Lower leg skin (tissue), 4 donors: ENCODE measurements at places on chromosomes 2 and 18. TPM values are rescaled to one million over a fixed set of nuclear protein-coding genes. Genes with fewer than 3 reads are reported as not detected.

Gene RAB10
- total RNA-seq, result 228 TPM

DNA sequence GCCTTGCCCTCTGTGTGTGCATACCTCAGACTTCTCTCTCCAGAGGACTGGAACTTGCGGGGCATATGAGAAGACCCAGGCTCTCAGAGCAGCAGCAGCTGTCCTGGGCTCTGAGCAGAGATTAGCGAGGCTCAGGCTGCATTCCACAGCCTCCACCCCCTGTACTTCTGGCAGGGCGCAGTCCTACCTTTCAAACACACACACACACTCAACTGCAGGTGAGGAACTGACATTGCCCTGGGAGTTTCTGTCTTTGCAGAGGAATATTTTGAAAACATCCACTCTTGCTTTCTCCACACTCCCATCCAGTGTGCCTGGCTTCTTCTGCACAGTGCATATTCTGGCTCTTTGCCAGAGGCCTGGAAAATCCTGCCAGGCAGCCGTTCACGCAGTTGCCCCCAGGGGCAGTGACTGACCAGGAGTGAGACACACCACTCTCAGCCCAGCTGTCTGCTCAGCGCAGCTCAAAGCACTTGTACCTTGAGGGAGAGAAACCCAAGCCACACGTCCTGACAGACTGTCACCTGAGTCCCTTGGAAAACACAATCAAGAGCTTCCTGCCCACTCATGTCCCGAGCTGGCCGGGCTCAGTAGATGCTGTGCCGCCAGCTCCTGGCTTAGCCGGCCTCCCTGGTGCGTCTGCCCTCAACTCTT, 460.8 kb downstream of the RNF144A start:
- DNase-seq, result no peak

GRCh38 chr2:132873738-132874137, 203.7 kb upstream of the LYPD1 start:
- DNase-seq, result no peak

DNA sequence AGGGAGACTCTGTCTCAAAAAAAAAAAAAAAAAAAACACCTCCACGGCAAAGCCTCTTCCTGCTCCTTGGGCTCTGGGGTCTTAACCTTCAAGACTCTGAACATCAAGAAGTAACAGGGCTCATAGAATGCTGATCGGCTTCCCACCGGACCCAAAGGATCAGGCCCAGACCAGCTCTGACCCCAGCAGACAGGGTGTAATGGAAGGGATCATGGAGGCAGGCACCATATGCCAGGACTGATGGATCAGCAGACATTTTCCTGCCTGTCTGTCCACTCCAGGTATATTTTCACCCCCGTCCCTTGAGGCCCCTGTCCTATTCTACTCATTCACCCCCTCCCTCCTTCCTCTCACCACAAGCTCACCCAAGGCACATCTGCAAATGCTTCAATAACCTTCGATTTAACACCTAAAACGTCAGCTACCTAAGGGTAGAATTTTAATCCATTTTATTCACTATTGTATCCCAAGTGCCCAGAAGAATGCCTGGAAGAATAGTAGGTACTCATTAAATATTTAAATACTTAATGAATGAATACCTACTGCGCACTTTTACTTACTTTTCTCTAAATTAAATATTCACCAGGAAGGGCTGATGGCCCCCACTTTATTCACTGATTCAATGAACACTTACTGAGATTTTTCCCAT, 4.6 kb upstream of the SPEG start:
- no peak for DNase-seq

DNA sequence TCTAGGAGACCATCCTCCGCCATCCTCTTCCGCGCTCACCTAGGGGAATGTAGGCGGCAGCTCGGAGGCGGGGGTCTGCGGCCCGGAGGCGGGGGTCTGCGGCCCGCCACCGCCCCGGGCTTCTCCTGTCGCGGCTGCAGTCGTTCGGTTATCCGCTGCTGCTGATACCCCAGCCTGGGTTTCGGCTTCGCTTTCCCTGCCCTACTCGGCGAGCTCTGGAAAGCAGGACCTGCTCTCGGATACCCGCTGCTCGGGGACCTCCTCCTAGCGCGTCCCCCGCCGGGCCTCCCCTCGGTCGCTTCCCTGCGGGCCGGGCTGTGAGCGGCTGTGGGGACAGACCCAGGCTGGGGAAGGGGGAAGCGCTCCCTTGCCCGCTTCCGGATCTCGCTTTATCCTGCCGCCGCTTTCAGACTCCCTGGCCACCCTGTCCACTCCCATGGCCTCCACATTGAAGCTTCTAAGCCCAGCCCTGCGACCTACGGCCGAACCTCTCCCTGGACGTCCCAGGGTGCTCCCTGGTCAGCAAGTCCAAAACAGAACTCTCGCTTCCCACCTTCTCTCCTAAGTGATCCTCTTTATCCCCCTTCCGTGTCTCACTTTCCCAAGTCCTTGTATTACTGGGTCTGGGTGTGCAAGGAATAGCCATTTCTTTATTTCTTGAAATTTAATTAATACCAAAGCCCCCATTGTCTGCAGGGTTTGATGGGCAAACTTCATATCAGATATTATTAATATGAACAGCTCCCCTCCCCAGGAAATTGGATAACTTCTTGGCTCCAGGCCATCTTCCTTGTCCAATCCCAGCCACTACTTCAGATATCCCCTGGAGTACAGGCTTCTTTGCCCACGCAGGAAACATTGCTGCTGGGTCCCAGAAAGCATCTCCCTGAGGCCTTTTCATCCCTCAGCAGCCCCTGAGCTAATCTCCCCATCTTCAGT, 769 bp downstream of the FKBP1B start:
- peak; percentile 87 for DNase-seq

GRCh38 chr2:156182132-156182531, 150.4 kb downstream of the NR4A2 start:
- DNase-seq, result no peak

DNA sequence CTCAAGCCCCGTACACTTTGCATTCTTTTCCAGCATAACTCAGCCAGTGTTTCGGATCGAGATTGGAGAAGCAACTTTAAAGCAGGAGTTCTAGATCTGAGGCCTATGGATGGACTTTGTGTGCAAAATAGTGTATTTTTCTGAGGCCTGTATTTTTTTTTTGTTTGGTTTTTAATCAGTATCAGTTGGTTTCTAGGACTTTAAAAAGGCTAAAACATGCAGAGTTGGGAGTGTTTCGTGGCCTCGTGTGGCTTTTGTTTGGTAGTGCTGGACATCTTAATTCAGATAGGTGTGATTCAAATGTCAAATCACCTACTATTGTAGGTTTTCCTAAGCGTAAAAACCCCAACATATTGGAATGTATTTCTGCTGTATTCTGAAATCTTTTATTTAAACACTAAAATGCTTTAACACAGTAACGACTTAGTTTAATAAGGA, 282 bp upstream of the PUS10 start:
- DNase-seq, result no peak

GRCh38 chr2:54524226-54524991, 68.3 kb downstream of the SPTBN1 start:
- DNase-seq, result no peak
